ENCODE measurements at places on chromosomes 2 and 18.

DNA sequence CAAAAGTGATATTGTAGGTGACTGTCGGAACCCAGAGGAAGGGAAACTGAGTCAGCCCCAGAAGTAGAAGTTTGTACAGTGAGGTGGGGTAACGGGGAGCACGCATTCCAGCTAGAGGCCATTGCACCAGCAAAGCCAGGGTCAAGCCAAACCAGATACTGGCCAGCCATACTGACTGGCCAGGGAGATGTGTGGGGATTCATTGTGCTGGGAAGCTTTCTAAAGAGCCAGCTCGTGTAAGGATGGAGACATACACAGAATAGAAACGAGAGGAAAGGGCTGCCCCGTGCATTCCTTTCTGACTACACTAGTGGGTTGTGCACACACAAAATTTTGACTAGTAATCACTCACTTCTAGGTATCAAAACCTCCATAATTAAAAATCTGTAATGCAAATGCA, 175.3 kb upstream of the PID1 start:
- DNase-seq = no peak

DNA sequence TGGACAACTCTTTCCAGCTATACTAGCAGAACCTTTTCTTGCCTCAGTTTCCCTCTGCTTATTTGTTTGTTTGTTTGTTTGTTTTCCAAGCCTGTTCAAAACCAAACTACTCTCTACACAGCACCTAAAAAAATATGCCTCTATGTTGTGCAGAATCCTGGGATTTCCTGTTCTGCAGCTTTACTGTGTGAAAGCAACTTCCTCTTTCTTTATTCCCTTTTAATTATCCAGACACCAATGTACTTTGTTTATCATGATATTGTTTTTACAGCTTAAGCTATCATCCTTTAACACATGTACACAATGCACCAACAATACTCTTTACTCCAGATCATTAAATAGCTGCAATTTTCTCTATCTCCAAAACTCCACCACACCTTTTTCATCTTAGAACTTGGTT, 259.5 kb downstream of the EPHA4 start:
- DNase-seq = no peak

DNA sequence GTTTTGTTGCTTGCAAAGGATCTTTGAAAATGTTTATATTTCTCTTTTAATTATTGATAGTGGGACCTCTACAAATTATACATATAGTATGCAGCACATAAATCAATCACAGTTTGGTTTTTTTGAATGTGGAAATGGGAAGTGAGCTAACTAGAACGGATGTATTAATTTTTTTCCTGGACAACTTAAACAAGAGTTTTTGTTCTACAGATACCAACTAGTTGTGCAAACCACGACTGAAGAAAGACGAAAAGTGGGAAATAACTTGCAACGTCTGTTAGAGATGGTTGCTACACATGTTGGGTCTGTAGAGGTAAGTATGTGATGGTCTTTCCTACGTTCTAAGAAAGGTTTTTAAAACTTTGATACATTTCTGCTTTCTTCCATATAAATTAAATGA, 39.2 kb downstream of the NDC80 start:
- DNase-seq = no peak

DNA sequence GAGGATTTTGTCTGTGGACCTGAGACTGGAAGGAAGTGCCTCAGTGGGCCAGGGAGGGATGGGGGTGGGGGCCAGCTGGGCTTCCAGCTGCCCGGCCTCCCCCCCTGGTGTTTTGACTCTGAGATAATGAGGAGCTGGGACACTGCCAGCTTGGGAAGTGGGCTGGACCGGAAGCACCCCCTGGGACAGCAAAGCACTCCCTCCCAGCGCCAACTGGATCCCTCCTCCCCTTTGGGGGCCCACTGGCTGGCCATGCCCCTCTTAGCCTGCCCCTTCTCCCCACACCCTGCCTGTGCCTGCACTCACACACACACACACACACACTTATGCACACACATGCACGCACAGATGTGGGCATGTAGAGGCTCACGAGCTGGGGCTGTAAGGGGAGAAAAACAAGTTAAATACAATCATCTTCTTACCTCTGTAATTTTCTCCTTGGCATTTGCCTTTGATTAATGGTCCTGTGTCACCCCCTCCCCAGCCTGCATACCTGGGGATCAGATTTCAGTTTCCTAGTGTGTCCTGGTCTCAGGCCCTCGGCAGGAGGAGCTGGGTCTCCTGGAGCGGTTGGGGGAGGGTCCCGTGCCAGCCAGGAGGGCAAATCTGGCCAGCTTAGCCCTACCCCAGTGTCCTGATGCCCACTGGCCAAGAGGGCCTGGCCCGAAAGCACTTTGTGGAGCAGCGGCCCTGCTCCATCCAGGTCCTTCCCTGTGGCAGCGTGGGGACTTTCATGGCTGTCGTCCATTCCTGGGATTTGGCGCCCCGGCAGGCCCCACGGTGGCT, 3.6 kb downstream of the ITM2C start:
- DNase-seq = no peak

- DNase-seq = no peak
These were observed 216.1 kb downstream of the HAUS1 start for GRCh38 chr18:46320297-46320696.

GRCh38 chr2:60641811-60642788, 88.6 kb upstream of the BCL11A start:
- no peak for DNase-seq

DNA sequence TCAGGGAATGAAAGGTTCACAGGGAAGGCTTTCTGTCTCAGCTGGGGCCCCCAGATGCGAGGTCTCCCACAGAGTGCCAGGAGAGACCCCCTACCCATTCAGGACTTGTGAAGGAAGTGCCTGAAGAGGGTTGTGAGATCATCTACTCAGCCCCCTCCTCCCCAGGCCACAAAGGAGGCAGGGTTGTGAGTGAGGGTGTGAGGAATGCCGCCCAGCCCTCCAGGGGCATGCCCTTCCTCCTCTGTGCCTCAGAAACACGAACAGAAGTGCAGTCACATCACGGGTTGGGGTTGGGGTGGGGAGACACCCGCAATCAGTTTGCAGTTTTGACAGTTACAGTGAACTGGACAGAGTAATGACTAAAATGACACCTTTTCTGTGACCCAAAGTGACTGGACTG, 5.0 kb downstream of the MAL start:
- no peak for DNase-seq

DNA sequence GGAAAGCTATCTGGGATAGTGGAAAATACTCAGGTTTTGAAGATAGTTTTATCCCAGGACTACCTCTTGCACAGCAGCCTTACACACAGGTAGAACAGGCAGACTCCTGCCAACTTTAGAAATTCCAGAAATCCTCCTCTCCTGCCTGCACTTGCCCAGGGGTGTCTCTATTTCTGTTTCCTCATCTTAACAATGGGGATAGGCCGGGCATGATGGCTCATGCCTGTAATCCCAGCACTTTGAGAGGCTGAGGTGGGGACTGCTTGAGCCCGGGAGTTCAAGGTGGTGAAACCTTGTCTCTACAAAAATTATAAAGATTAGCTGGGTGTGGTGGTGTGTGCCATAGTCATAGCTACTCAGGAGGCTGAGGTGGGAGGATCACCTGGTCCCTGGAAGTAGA, 117.0 kb upstream of the ARL5A start:
- no peak for DNase-seq

DNA sequence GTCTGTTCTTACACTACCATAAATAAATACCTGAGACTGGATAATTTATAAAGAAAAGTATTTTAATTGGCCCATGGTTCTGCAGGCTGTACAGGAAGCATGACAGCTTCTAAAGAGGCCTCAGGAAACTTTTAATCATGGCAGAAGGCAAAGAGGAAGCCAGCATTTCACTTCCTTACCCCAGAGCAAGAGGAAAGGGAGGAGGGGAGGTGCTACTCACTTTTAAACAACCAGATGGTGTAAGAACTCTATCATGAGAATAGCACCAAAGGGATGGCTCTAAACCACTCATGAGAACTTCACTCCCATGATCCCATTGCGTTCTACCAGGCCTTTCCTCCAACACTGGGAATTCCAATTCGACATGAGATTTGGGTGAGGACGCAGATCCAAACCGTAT, 344.4 kb upstream of the SLC39A10 start:
- DNase-seq = no peak

DNA sequence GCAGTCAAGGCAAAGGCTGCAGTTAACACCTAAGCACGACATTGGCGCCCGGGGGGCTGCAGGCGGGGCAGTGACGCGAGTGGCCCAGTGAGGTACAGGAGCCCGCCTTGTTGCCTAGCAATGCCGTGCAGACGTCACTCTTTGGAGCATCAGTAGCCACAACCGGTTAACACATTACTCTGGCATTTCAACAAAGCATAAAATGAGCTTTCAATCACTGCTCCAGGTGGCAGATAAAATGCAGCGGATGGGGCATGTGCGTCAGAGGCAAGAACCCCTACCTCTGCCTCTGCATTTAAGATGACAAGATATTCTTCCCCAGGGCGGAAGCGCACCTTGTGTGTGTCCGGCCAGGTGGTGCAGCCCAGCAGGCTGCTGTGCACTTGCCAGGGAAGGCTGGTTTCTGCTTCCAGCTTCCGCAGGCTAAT, 139.4 kb downstream of the MTCL1 start:
- DNase-seq = no peak

DNA sequence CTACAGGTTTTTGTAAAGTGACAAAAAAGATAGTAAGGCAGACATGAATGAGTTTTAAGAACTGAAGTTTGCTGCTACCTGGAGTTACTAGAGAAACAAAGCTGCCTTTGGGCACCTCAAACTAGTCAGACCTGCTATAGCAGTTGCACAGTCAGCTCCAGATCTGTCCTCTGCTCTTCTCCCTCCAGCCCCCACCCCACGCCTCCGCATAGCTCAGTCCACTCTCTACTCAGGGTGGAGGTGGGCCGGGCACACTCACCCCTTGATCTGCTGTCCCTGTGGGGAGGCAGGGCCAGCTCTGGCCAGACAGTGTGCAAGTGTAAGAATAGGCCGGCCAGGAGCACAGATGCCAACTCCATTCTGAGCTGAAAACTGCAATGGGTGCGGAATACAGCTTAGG, 4.1 kb downstream of the SERTAD2 start:
- DNase-seq = no peak

DNA sequence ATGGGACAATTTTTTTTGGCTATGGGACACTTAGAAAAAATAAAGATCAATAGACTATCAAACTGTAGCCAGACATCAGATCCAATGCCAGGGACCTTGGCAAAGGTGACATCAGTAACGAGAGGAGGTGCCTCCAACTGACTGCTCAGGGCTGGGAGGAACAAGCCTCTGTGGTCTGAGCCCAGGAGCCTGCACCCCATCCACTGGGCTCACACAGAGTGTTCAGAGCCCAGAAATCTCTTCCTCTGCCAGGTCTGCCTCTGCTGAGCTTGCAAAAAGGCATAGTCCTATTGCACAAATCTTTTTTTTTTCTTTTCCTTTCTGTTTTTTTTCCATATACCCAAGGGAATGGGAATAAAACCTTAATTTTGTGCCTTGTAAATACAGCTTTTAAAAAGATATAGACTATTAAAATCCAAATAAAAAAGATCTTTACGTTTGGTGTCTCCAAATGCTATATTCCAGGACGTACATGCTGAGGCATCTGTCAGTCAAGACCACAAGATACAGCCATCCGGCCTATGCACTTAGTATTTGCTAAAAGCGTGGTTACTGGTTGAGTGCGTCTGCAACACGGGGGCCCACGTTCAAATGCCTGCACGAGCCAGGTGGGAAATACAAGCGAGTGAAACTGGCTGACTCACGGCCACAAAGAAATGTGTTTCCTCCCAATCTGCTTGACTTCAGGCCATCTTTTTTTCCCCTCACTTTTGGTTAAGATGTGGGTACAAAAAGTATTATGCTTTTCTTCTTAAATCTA, 7.8 kb upstream of the ARHGAP25 start:
- DNase-seq = peak; percentile 58

DNA sequence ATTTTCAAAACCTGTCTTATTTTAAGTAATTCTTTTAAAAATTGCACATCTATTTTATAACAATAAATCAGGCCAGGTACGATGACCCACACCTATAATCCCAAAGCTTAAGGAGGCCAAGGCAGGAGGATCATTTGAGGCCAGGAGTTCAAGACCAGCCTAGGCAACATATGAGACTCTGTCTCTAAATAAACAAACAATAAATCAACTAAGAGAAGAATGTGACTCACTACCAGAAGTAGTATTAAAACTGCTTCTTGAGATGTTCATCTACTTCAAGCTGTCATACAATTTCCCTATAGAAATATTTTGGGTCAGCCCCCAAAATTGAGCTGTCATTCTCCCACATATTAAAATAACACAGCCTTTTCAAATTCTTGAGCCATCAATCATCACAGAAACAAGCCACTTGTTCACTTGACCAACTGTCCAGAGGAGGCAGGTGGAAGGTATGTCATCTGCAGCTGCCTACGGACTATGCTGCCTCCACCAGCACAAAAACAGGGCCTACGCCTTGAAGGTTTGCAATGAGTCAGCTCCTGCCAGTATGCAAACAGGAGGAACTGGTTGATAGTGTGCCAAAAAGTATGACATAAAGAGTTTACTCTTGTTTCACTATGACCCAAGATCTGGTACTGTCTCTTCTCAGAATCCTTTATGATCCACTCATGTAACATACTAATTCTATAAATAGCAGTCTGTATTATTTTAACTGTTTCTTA, 33.6 kb downstream of the KIDINS220 start:
- DNase-seq = no peak

GRCh38 chr18:48324651-48325050, 84.5 kb downstream of the ZBTB7C start:
- DNase-seq = no peak

DNA sequence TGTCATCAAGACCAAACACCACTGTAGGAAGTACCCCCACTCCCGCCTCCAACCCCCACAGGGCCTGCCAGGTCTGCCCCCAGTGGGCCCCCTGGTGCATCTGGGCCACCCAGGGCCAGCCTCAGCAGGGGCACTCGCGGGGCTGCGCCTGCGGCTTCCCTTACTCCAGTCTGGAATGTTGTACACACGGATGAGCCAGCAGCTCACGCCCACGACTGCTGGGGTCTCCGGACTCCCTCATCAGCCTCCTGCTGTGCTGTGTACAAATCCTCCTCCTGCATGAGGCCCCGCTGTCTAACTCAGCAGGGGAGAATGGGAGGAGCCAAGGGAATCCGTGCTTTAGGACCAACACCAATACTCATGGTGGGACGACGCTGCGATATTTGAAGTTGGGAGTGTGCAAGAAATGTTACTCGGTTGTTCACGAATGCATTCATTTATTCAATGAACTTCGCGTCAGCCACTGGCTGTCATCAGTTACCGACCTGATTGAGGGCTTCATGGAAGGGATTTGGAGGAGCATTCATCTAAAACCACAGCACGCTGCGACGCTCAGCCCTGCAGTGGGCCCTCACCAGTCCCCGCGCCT, 654 bp upstream of the ASB1 start:
- no peak for DNase-seq

GRCh38 chr2:63053889-63054602, 3.4 kb downstream of the OTX1 start:
- DNase-seq = no peak

- DNase-seq = no peak
These were observed 1.1 kb upstream of the HOXD8 start for GRCh38 chr2:176128172-176128981.

GRCh38 chr2:61460163-61460562, 10.7 kb downstream of the USP34 start:
- DNase-seq = no peak

- DNase-seq = no peak
These were observed 4.8 kb upstream of the ID2 start for GRCh38 chr2:8676921-8677645.
